PC-9 (cell line): ENCODE measurements at places on chromosomes 5 and 9. TPM values are rescaled to one million over a fixed set of nuclear protein-coding genes. Genes with fewer than 3 reads are reported as not detected.

GRCh38 chr9:118736406-118736805, 632.8 kb downstream of the BRINP1 start:
- no peak overlapping the region for H3K4me3 ChIP-seq
- DNase-seq, result no peak
- no peaks in the 10 kb centered on the region for H3K36me3 ChIP-seq

- no peak for DNase-seq
- peaks cover 66% of the 10 kb centered on the region for H3K36me3 ChIP-seq
- peaks cover 18% of the 10 kb centered on the region; the same call in 1 of the 2 replicates for H3K4me1 ChIP-seq
- H3K27me3 ChIP-seq, result no peaks in the 10 kb centered on the region
Observed at GRCh38 chr9:111427186-111427585, 57.0 kb downstream of the ECPAS start.

DNA sequence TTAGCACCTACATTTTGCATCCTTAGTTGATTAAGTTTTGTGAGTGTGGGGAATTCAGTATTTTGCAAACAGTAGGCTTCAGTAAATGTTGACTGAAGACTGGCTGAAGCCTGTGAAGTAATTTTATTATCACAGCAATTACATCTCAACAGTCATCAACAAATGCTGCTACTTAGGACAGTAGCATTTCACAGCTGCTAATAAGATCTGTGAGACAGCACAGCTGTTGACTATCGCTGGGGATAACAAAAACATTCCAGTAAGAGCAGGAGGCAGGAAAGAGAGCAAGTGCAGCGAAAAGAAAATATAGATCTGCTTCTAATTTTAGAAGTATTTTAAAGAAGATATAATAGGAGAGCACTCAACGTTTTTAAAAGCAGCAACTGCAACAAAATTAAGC, 117.3 kb upstream of the FGF10 start:
- no peak for DNase-seq
- H3K36me3 ChIP-seq, result no peaks in the 10 kb centered on the region
- H3K4me1 ChIP-seq, result no peaks in the 10 kb centered on the region

GRCh38 chr9:92140074-92140753, 25.0 kb upstream of the SPTLC1 start:
- peak; percentile 85 for DNase-seq
- H3K36me3 ChIP-seq, result no peaks in the 10 kb centered on the region
- no peak overlapping the region; the same call in 1 of the 2 replicates for H3K4me3 ChIP-seq
- no peak overlapping the region for H3K27ac ChIP-seq
- peaks cover 9% of the 10 kb centered on the region; the same call in 1 of the 2 replicates for H3K4me1 ChIP-seq

- H3K4me1 ChIP-seq, result peaks cover 21% of the 10 kb centered on the region
- H3K4me3 ChIP-seq, result no peak overlapping the region
- no peak overlapping the region for H3K27ac ChIP-seq
- no peaks in the 10 kb centered on the region for H3K36me3 ChIP-seq
- H3K27me3 ChIP-seq, result no peaks in the 10 kb centered on the region
Observed at GRCh38 chr5:72498284-72498683, 8.9 kb downstream of the ZNF366 start.

GRCh38 chr5:21237461-21237860, 1249.5 kb upstream of the CDH18 start:
- no peaks in the 10 kb centered on the region for H3K27me3 ChIP-seq
- no peak for DNase-seq
- H3K4me3 ChIP-seq, result no peak overlapping the region

GRCh38 chr9:126327714-126328185, 1.1 kb downstream of the MVB12B start:
- no peak for DNase-seq
- H3K4me1 ChIP-seq, result no peaks in the 10 kb centered on the region
- no peaks in the 10 kb centered on the region for H3K36me3 ChIP-seq
- no peak overlapping the region for H3K27ac ChIP-seq
- no peak overlapping the region; the same call in 1 of the 2 replicates for H3K4me3 ChIP-seq

- peak; percentile 63 for DNase-seq
- no peaks in the 10 kb centered on the region for H3K27me3 ChIP-seq
- H3K36me3 ChIP-seq, result no peaks in the 10 kb centered on the region
- 0 out of 2 replicates have a peak overlapping the region, but pooled peaks have one; percentile 3 for H3K27ac ChIP-seq
- H3K4me1 ChIP-seq, result peaks cover 6% of the 10 kb centered on the region; the same call in 1 of the 2 replicates
- H3K4me3 ChIP-seq, result no peak overlapping the region
Observed at GRCh38 chr5:73039082-73039481, 81.3 kb upstream of the TMEM171 start.

DNA sequence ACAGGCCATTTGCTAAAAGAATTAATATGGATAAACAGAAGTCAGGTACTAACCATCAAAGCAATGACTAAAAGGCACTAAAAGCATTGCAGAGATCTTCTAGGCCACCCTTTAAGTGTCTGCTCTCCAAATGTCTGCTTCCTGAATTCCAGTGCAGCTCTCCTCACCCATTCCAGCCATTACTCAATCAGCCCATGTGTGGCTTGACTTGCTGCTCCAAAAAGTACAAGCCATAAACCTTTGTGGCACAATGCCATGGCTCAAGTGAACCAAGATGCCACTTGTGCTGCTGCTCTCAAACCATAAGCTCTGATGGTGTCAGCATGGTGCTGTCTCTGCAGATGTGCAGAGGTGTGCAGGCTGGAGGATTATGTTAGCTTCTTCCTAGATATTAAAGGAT, 290.2 kb upstream of the POU5F2 start:
- H3K27me3 ChIP-seq, result no peaks in the 10 kb centered on the region
- DNase-seq, result no peak
- no peaks in the 10 kb centered on the region for H3K4me1 ChIP-seq
- H3K27ac ChIP-seq, result no peak overlapping the region

GRCh38 chr9:114938687-114939575, 8.5 kb upstream of the TNFSF8 start:
- H3K27ac ChIP-seq, result no peak overlapping the region
- no peak for DNase-seq
- no peaks in the 10 kb centered on the region for H3K4me1 ChIP-seq
- no peaks in the 10 kb centered on the region for H3K36me3 ChIP-seq
- H3K27me3 ChIP-seq, result no peaks in the 10 kb centered on the region
- no peak overlapping the region for H3K4me3 ChIP-seq

GRCh38 chr5:69404659-69405330, 10.1 kb upstream of the MARVELD2 start:
- no peak overlapping the region for H3K27ac ChIP-seq
- DNase-seq, result no peak

DNA sequence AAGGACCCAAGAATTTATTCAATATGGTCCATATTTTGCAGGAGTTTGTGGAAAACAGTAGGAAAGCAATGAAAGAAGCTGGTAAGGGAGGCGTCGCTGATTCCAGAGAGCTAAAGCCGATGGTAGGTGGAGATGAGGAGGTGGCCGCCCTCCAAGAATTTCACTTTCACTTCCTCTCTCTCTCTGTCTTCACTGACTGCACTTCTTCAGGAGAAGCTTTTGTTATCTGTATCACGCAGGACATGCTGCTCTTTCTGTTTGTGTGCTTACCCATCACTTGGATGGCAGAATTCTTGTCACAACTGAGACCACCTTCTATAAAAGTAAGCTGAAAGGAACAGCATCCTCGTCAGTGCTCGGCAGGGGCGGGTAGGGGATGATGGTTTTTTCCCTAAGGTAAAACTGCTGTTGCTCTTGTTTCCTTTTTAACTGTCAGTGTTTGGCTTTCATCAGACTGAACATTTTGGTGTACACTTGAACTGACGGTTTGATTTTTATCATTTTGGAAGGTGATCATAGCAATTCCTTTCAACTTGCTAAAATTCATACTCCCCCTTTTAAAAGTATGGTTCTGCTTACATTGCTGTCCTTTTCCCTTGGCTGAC, 62.4 kb upstream of the FSD1L start:
- H3K36me3 ChIP-seq, result no peaks in the 10 kb centered on the region; the same call in 1 of the 2 replicates
- no peak overlapping the region for H3K27ac ChIP-seq
- DNase-seq, result no peak
- no peak overlapping the region for H3K4me3 ChIP-seq
- no peaks in the 10 kb centered on the region for H3K4me1 ChIP-seq

GRCh38 chr9:70601000-70601951, 186.8 kb upstream of the KLF9 start:
- H3K27ac ChIP-seq, result no peak overlapping the region
- H3K4me3 ChIP-seq, result no peak overlapping the region
- no peaks in the 10 kb centered on the region for H3K36me3 ChIP-seq
- no peaks in the 10 kb centered on the region for H3K4me1 ChIP-seq
- no peaks in the 10 kb centered on the region for H3K27me3 ChIP-seq

- H3K27ac ChIP-seq, result peak overlapping the region; percentile 69
- no peaks in the 10 kb centered on the region for H3K27me3 ChIP-seq
- peak overlapping the region; percentile 51 for H3K4me3 ChIP-seq
- peak; percentile 11 for DNase-seq
- peaks cover 24% of the 10 kb centered on the region; the same call in 1 of the 2 replicates for H3K36me3 ChIP-seq
- peaks cover 59% of the 10 kb centered on the region for H3K4me1 ChIP-seq
Observed at GRCh38 chr5:43313854-43314457, 744 bp upstream of the HMGCS1 start.

DNA sequence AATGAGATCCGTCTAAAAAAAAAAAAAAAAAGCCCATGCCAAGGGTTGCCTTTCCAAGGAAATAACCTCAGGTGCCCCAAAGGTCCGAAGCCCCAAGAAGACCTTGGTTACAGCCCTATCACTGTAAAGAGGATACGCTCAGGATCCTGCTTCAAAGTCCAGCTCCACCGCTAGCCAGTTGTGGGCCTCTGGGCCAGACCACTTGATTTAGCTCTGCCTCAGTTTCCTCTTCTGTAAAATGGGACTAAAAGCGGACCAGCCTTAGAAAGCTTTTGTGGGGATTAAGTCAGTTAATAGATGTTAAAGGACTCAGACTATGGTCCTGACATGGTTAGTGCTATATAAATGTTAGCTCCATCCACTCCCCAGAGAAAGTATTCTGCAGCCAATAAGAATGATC, 48.7 kb upstream of the ORM1 start:
- DNase-seq, result no peak
- H3K27me3 ChIP-seq, result peaks cover 5% of the 10 kb centered on the region; the same call in 1 of the 2 replicates
- no peaks in the 10 kb centered on the region for H3K36me3 ChIP-seq
- H3K4me3 ChIP-seq, result no peak overlapping the region

DNA sequence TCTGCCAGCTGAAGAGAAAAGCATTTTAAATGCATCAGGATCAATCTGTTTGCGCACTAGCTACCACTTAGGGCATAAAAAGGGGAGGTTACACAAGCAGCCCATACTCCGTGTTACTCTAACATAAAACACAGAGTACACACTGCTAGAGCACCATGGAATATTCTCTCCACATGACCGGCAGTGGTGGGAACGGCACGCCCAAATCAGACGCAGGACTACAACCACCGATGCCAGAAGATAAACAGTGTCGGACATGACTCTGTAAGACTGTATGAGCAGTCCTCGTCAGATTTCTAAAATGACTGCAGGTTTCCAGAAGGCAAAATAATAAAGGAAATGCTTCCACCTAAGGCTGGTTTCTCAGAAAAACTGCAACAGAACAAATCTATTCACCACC, 40.0 kb downstream of the CDK5RAP2 start:
- H3K27me3 ChIP-seq, result no peaks in the 10 kb centered on the region
- no peak overlapping the region for H3K27ac ChIP-seq
- H3K36me3 ChIP-seq, result 0 out of 2 replicates have a peak, but pooled peaks cover 16% of the 10 kb centered on the region
- no peaks in the 10 kb centered on the region for H3K4me1 ChIP-seq

- H3K36me3 ChIP-seq, result 0 out of 2 replicates have a peak, but pooled peaks cover 5% of the 10 kb centered on the region
- peaks cover 23% of the 10 kb centered on the region for H3K4me1 ChIP-seq
- no peak overlapping the region for H3K4me3 ChIP-seq
- H3K27ac ChIP-seq, result no peak overlapping the region
Observed at GRCh38 chr5:157563373-157563928, 12.1 kb downstream of the ADAM19 start.

DNA sequence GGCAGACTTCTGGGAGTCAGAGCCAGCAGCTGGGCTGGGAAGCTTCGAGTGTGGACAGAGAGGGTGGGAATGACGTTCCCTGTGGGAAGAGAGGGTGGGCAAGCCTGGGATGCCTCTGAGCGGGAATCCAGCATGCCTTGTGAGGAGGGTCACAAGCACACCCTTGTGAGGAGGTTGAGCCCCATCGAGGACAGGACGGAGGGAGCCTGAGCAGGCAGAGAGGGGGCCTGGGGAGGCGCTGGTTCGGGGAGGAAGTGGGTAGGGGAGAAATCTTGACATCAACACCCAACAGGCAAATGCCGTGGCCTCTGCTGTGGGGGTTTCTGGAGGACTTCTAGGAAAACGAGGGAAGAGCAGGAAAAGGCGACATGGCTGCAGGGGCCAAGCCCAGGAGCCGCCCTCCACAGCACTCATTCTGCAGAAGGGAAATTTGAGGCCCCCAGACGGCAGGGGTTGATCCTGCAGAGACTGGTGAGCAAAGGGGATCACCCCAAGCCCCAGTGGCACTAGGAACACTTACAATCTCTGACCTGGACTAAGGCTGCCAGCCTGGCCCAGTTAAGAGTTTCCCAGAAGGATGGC, 1.1 kb upstream of the IL13 start:
- no peaks in the 10 kb centered on the region for H3K27me3 ChIP-seq
- no peak overlapping the region for H3K4me3 ChIP-seq
- no peak overlapping the region for H3K27ac ChIP-seq
- DNase-seq, result no peak
- no peaks in the 10 kb centered on the region for H3K4me1 ChIP-seq

DNA sequence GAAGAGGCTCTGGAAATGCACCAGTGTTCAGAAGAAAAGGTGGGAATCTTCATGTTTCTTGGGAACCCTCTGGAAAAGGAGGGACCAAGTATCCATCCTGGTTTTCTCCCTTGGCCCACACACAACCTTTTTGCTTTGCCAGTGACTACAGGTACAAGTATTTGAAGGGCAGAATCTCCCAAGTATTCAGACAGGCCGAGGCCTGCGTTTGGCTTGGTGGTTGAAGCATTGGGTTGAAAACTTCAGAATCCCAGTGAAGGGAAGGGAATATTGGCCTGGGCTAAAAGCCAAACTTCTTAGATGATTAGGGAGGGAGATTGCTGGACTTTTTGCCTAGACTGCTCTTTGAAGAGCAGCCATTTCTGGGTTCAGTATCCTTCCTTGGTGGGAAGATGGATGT, 71.9 kb downstream of the UBAP1 start:
- DNase-seq, result no peak
- peaks cover 27% of the 10 kb centered on the region for H3K4me1 ChIP-seq
- H3K27me3 ChIP-seq, result no peaks in the 10 kb centered on the region
- H3K36me3 ChIP-seq, result no peaks in the 10 kb centered on the region; the same call in 1 of the 2 replicates

GRCh38 chr9:90175865-90176264, 466.8 kb downstream of the DIRAS2 start:
- DNase-seq, result no peak
- H3K36me3 ChIP-seq, result no peaks in the 10 kb centered on the region
- H3K27me3 ChIP-seq, result peaks cover 52% of the 10 kb centered on the region
- no peak overlapping the region for H3K27ac ChIP-seq

- H3K27ac ChIP-seq, result no peak overlapping the region
- H3K4me3 ChIP-seq, result no peak overlapping the region
- no peaks in the 10 kb centered on the region for H3K36me3 ChIP-seq
- H3K4me1 ChIP-seq, result no peaks in the 10 kb centered on the region
- no peak for DNase-seq
Observed at GRCh38 chr9:6330958-6331634, 2.9 kb downstream of the TPD52L3 start.

TRIP13 gene
- total RNA-seq, result 56.1 and 74.0 TPM in 2 replicates

SLC34A1 gene
- total RNA-seq, result 0.28 TPM in 1 of 2 replicates, not detected in the other

S1PR3 gene
- 19.4 and 23.3 TPM in 2 replicates for total RNA-seq

C5orf46 gene
- 1.0 TPM in 1 of 2 replicates, not detected in the other for total RNA-seq

SLC6A18 gene
- total RNA-seq, result not detected in 2 replicates

CTXN3 gene
- not detected in 2 replicates for total RNA-seq

TEK gene
- not detected in 2 replicates for total RNA-seq

CIZ1 gene
- 164 and 213 TPM in 2 replicates for total RNA-seq

FAM153A gene
- not detected in 2 replicates for total RNA-seq

PKD2L2 gene
- 0.46 and 0.50 TPM in 2 replicates for total RNA-seq

CDC25C gene
- total RNA-seq, result 36.2 and 39.5 TPM in 2 replicates

LURAP1L gene
- 3.6 and 4.1 TPM in 2 replicates for total RNA-seq

SOWAHA gene
- not detected in 2 replicates for total RNA-seq

GBGT1 gene
- 1.2 and 3.0 TPM in 2 replicates for total RNA-seq

PCDHGB2 gene
- 0.28 and 0.33 TPM in 2 replicates for total RNA-seq

GPSM1 gene
- 5.5 and 9.5 TPM in 2 replicates for total RNA-seq

UAP1L1 gene
- total RNA-seq, result 9.9 and 14.7 TPM in 2 replicates

LCN15 gene
- total RNA-seq, result not detected in 2 replicates

NAIP gene
- total RNA-seq, result 11.7 and 13.1 TPM in 2 replicates

PLPPR1 gene
- total RNA-seq, result not detected in 2 replicates

SH3PXD2B gene
- 26.1 and 29.3 TPM in 2 replicates for total RNA-seq

DNAH5 gene
- 9.5 and 9.7 TPM in 2 replicates for total RNA-seq
